ENCODE measurements at places on chromosomes 2 and 18.

GRCh38 chr18:63088262-63088661 lies 231.3 kb downstream of the BCL2 start:
- no peak for DNase-seq

DNA sequence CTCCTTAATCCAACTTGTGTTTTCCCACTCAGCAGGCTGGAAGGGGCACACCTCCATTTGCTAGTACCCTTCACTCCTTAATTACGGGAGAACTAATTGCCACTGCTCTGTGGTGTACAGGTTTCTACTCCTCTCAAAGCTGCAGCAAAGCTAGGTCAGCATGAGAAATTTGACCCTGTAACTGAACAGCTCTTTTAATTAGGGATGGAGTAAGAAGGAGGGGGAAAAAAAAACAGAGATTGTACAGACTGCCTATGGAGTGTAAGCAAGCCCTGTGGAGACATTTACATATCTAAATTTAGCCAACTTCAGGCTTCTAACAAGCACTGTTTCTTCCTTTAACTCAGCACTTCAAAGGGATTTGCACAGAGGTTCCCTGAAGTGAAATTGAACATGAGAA lies 629.7 kb upstream of the SETBP1 start:
- no peak for DNase-seq

DNA sequence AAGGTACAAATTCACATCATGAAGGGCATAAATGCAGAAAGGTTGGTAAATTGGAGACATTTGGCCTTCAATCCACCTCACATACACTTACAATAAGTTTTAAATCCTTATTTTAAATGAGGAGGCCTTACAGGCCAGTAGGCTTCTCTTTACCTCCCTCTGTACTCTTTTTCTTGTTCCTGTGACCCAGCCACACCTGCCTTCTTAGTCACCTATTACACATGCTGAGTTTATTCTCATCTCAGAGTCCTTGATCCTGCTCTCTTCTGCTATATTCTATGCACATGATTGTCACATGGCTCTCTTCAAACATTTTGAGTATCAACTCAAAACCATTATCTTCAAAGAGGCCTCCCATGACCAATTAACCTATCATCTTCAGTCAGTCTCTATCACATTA lies 491.5 kb downstream of the SATB2 start:
- DNase-seq: no peak

- no peak for DNase-seq
Observed at GRCh38 chr2:83017366-83018090, 1441.6 kb downstream of the SUCLG1 start.

GRCh38 chr18:73952296-73952946 lies 195.2 kb downstream of the FBXO15 start:
- no peak for DNase-seq

All from chondrocyte (in vitro differentiated cells).